ENCODE measurements at places on chromosomes 1 and 21.
A peak's percentile ranks its signal among the peaks of the same experiment; 100 is the strongest.

DNA sequence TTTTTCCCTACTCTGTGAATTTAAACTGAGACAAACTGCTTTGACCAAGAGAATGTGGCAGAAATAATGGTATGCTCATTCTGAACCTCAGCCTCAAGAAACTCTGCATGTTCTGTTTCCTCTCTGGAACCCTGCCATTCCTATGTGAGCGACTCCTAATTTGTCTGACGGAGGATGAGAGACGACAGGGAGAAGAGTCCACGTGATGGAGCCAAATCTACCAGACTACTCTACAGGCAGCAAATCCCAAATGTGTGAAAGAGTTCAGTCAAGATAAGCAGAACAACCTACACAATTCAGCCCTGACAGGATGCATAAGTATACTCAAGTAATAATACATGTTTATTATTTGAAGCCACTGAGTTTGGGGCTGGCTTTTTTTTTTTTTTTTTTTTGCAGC is 153.5 kb downstream of the DPYD start:
- DNase-seq, result no peak

- DNase-seq, result no peak
Measured at GRCh38 chr1:96979304-96980268, 258.0 kb downstream of the PTBP2 start.

- no peak for DNase-seq
Measured at GRCh38 chr1:97210307-97210706, 488.7 kb downstream of the PTBP2 start.

DNA sequence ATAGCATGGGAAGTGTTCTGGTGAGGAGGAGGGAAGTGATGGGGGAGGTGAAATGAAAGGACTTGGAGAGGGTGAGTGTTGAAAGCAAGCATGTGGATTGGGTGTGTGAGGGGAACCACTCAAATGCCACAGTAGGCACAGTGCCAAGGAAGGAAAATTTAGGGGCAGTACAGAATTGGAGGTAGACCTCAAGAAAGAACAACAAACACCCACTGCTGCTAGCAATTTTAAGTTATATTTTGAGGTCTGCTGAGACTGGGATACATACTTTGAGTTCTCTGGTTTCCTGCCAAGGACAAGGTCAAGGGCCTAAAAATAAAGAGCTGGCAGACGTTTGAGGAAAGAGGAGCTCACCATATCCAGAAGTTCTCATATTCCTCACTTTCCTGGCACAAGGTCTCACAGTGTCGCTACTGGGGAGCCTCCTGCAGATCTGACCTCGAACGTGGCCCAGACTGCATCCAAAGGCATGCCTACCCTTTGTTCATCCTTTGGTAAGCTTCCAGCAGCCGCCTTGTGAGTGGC is 104.0 kb downstream of the BRINP2 start:
- no peak for DNase-seq

- no peak for DNase-seq
Measured at GRCh38 chr1:42541104-42541503, 78.0 kb downstream of the CCDC30 start.

DNA sequence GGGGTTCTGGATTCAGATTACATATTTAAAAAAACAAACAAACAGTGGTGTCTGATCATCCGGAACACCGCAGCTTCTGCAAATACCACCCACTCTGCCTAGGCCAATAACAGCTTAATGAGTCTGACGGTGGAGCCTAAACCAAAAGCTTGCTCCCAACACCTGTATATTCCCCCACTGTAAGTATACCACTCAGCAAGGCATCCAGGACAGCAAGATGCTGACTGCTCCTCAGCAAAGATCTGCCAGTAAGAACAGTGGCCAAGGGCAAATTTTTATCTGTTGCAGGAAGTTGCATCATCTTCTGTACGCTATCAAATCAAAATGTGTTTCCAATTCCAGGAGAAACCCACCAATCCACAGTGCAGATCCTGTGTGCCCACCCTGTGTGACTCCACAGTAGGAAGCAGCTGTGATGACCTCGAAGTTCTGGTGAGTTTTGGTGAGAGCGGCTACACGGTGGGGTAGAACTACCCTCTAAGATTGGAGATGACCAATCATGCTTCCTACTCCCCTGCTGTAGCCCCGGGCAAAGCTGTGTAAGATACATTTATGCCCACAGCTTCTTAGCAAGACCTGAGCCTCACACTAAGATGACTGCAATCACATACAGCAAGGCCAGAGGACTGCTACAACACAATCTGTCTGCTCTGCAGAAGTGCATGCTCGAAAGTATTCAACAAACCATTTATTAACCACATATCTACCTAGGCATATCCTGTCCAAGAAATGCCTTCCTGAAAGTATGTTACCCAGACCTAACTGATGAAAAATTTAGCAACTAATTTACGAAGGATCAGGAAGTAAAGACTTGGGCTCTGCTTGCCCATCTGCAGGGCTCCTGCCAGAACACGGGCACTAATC is 30.5 kb downstream of the SIPA1L2 start:
- DNase-seq, result no peak

- no peak for DNase-seq
Measured at GRCh38 chr1:3586986-3587759, 24.1 kb downstream of the MEGF6 start.

DNA sequence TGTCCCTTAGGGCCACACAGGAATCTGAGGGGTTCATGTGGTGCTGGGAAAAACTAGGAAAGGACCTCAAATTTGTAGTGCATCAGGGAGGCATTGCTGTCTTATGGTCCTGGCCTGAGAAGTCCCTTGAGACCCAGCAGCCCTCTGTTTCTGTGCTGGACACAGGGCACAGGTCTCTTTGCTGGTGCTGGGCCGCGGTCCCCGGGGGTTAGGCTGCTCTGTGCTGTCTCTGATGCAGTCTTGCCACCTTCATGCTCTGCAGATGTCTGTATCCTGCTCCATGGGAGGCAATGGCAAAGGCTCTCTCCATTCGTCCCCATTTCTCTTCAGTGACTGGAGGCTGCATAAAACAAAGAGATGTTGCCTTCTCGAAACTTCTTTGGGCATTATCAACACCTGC is 13.0 kb downstream of the EDARADD start:
- no peak for DNase-seq

GRCh38 chr1:51415963-51416362 is 85.6 kb upstream of the TTC39A start:
- DNase-seq, result no peak

DNA sequence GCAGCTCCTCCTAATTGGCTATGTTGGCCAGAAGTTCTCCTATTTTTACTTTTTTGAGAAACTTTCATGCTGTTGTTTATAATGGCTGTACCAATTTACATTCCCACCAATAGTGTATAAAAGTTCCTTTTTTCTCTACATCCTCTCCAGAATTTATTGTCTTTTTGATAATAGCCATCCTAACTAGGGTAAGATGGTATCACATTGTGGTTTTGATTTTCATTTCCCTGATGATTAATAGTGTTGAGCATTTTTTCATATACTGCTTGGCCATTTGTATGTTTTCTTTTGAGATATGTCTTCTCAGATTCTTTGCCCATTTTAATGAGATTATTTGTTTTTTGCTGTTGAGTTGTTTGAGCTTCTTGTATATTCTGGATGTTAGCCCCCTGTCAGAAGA is 46.8 kb downstream of the NTMT2 start:
- DNase-seq, result no peak

GRCh38 chr1:64995316-64995715 is 29.0 kb upstream of the JAK1 start:
- DNase-seq, result no peak

- DNase-seq, result no peak
Measured at GRCh38 chr1:114833421-114833820, 21.2 kb upstream of the SYCP1 start.

DNA sequence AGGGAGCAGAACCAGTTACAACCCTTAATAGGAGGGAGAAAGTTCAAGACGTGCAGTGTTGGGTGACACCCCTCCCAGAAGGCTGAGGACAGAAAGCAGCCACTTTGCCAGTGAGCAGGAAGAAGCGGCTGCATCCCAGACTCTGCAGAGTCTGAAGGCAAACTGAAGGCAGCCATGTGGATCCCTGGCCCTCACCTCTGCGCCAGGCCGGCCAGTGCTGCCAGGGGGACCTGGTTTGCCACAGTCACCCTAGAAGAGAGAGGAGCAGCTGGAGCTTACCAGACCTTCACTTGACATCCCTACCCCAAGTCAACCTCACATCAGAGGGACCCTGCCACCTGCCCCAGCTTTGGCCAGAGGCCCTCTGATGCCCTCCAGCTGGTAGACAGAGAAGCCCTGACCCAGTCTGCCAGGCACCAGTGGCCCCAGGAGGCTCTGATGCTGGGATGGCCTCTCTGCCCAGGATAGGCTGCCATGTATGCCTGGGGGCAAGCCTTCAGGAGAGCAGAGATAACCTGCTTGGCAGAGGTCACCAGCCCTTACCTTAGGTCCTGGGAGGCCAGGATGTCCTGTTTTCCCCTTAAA is 16.3 kb upstream of the PEF1 start:
- DNase-seq, result no peak

- no peak for DNase-seq
Measured at GRCh38 chr1:40308036-40308727, 8.9 kb downstream of the COL9A2 start.

DNA sequence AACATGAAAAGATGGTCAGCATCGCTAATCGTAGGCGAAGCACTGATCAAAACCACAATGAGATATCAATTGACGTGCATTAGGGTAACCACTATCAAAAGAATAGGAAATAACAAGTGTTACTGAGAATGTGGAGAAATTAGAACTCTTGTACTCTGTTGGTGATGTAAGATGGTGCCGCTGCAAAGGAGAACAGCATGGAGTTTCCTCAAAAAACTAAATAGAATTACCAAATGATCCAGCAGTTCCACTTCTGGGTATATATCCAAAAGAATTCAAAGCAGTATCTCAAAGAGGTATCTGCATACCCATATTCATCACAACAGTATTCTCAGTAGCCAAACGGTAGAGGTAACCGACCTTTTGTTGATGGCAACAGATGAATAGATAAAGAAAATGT is 8.3 kb upstream of the CD101 start:
- DNase-seq, result no peak

GRCh38 chr1:208054485-208054884 is 143.6 kb upstream of the CD34 start:
- DNase-seq, result no peak

GRCh38 chr1:3759164-3759563 is 6.9 kb downstream of the CCDC27 start:
- DNase-seq, result no peak

DNA sequence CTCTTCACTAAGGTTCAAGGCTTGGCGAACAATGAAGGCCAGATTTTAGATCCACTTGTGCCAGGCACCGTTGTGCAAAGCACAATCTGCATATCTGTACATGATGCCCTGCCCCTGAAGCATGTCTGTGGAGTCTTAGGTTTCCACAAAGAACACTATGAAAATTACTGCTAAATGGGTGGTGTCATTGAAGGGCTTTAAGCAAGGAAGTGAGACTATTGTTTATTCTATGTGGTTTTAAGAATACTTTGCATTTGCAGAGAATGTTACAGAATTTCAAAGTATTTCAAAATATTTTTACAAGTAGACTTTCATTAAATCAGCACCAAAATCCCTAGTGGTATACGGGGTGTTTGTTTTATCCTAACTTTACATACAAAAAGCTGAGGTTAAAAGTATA is 8.8 kb downstream of the TSEN15 start:
- no peak for DNase-seq

GRCh38 chr1:96104906-96105305 is 616.7 kb upstream of the PTBP2 start:
- no peak for DNase-seq

- DNase-seq, result no peak
Measured at GRCh38 chr21:15775291-15775690, 45.5 kb downstream of the USP25 start.

GRCh38 chr1:151809290-151809984 is 4.2 kb upstream of the LINGO4 start:
- no peak for DNase-seq

DNA sequence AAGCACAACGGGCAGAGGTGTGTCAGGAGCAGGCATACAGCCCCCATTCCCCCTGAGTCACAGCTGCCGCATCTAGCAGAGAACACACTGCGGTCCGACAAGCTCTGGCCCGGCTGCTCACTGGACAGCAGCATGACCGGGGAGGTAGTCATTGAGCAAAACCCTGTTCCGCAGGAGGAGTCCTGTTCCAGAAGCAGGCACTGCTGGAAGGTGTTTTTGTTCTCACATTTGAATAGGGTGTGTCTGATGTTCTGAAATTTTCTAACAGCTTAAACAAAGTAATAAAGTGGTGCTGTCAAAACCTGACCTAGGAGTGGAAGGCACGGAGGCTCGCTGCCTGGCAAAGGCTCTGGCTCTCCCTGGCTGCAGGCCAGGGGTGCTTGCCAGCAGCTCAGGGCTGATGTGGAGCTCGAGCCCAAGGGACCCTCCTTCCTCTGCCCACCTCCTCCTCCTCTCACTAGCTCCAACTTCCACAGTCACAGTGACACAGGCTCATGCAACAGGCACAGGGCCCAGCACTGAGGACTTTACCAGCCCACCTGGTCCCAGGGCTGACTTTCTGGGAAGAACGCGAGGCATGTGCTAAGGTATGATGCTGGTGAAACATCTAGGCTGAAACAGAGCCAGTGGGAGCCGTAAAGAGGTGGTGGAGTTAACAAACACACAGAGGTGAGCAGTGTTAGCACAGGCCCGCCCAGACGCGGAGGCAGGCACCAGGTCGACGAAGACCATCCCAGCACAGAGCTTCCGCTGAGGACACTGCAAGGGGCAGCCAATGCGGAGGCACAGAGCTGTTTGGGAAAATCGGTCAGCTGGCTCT is 118.6 kb upstream of the IFFO2 start:
- no peak for DNase-seq

- peak; percentile 58 for DNase-seq
Measured at GRCh38 chr21:39441502-39442475, 3.8 kb downstream of the LCA5L start.

- no peak for DNase-seq
Measured at GRCh38 chr1:70718086-70718630, 307.1 kb downstream of the CTH start.

GRCh38 chr1:248834343-248834940 is 3.6 kb upstream of the ZNF672 start:
- no peak for DNase-seq

DNA sequence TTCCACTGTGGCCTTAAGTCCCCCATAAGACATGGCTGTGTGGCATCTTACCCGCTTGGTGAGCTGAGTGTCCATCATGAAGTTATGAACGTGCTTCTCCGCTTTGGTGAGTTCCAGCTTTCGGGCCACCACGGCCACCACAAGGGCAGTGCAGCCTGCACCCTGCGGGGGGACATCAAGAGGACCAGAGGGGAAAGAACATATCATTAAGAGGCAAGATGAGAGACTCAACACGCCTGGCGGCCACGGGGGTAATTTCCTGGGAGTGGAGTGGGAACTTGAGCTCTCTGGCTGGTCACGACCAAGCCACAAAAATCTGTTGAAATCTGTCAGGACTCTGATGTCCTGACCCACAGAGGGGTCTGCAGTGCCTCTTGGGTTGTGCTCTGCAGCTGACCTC is 117.9 kb upstream of the ADAR start:
- DNase-seq, result no peak

- peak; percentile 39 for DNase-seq
Measured at GRCh38 chr1:192807211-192808162, 1.4 kb upstream of the RGS2 start.

DNA sequence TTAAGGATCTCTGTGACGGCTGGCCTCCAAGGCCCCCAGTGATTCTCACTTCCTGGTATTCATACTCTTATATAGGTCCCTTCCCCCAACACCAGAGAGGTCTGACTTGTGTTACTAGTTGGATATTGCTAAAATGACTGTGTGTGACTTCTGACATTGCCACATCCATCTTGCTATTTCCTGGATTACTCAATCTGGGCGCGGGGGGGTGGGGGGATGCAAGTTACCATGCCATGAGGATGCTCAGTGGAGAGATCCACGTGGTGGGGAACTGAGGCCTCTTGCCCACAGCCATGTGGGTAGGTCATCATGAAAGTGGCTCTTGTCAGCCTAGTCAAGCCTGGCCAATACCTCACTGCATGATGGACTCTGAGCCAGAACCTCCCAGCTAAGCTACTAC is 117.0 kb downstream of the UBE2U start:
- no peak for DNase-seq

Measured in CD4-positive, alpha-beta T cell treated with Interleukin-10 for 1 hour (primary cell).